ENCODE measurements at places on chromosomes 4 and X.

DNA sequence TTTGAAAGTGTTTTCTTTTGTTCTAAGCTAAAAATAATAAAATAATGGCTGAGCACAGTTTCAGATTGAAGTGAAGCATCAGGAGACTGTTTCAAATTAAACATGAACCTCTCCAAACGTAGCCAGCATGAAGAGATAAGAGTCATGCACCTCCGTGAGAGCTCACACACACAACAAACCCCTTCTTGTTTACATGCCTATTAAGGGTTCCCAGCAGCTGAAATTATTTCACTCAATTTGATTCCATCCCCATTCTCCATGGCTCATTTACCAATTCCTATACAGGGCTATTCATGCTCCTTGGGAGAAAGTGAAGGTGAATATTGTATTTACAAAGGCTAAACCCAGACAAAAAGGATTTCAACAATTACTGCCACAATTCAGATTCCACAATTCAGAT is 954.1 kb upstream of the INTU start:
- no peaks in the 10 kb centered on the region for H3K36me3 ChIP-seq
- no peaks in the 10 kb centered on the region for H3K27me3 ChIP-seq
- no peak overlapping the region for H3K27ac ChIP-seq
- ATAC-seq = no peak
- H3K4me1 ChIP-seq = no peaks in the 10 kb centered on the region

GRCh38 chr4:39637586-39638353 is 895 bp downstream of the SMIM14 start:
- peak; percentile 56 for ATAC-seq
- peak overlapping the region; percentile 85 for H3K27ac ChIP-seq
- peaks cover 61% of the 10 kb centered on the region for H3K4me1 ChIP-seq
- peak overlapping the region; percentile 99 for H3K4me3 ChIP-seq

- no peak overlapping the region for H3K27ac ChIP-seq
- H3K4me1 ChIP-seq = no peaks in the 10 kb centered on the region
- H3K36me3 ChIP-seq = no peaks in the 10 kb centered on the region
- no peaks in the 10 kb centered on the region for H3K27me3 ChIP-seq
Observed at GRCh38 chr4:78207951-78208350, 150.8 kb downstream of the FRAS1 start.

- peaks cover 6% of the 10 kb centered on the region for H3K27me3 ChIP-seq
- H3K27ac ChIP-seq = no peak overlapping the region
- H3K4me3 ChIP-seq = no peak overlapping the region
- ATAC-seq = no peak
Observed at GRCh38 chrX:43703211-43703791, 47.2 kb downstream of the MAOA start.

DNA sequence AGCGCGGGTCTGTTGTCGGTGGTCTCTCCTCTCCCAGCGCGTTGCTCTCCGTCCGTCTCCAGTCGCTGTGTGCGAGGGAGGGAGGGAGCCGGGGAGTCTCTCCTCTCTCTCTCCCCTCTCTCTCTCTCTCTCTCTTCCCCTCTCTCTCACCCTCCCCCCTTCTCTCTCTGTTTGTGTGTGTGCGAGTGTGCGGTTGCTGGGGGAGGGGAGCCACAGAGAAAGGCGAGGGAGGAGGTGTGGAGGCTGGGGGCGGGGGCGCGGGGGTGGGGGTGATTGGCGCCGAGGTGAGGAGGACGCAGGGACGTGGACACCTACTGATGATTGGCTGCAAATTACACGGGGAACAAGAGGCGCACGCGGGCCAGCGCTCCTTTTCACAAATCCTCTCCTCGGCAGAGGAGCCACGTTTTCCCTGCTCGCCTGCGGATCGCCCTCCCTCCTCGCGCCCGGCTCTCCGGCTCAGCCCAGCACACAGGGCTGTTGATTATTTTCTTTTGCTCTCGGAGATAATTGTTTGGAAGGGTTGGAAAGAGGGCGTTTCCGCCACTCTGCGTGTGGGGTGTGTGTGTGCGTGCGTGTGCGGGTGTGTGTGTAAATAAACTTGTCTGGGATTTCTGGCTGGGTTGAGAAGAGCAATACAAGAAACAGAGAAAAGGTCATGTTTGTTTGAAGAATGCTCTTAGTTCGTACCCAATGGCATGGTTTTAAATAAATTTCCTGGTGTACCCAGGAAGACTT is at the start of gene CXXC4:
Gene CXXC4 (minus strand): TSS at position 73 of the 738 bp plus-strand sequence. CDS start 3,092 bp downstream, outside the sequence.
- H3K27ac ChIP-seq = no peak within 1 kb of the TSS
- peaks cover 53% of the 10 kb centered on the region for H3K27me3 ChIP-seq
- H3K4me1 ChIP-seq = peaks cover 44% of the 10 kb centered on the region
- no peak for ATAC-seq

DNA sequence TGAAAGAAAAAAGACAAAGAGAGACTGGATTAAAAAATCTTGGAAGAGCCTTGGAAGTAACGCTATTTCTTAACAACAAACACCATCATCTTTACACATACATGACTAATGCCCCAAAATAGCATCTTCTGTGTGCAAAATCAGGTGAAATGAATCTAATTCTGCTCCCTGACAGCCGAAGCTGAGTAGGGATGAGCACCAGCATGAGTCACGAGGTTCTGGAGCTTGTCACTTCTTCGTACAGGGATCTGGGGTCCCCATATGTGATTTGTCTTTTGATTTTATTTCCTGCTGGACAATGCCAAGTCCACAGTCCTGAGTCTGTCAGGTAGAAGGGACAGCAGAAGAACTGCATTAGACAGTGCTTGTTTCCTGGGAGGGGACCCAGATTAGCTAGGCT is 55.9 kb downstream of the OSTC start:
- no peak overlapping the region for H3K4me3 ChIP-seq
- no peaks in the 10 kb centered on the region for H3K4me1 ChIP-seq
- H3K27ac ChIP-seq = no peak overlapping the region
- no peak for ATAC-seq
- no peaks in the 10 kb centered on the region for H3K36me3 ChIP-seq

DNA sequence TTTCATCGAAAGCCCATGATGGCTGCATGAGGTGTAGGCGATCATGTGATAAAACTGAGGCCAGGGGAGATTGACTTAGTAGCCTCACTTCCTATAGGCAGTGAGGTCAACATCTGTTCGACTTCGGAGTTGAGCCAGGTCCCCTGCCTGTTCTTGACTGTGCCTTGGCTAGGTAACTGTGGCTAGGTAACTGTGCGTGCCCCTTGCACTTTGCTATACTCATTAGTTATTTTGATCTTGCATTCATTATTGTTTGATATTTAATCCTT is 55.0 kb downstream of the CLDN34 start:
- H3K27ac ChIP-seq = no peak overlapping the region
- no peaks in the 10 kb centered on the region for H3K27me3 ChIP-seq
- H3K36me3 ChIP-seq = peaks cover 5% of the 10 kb centered on the region
- no peak overlapping the region for H3K4me3 ChIP-seq

DNA sequence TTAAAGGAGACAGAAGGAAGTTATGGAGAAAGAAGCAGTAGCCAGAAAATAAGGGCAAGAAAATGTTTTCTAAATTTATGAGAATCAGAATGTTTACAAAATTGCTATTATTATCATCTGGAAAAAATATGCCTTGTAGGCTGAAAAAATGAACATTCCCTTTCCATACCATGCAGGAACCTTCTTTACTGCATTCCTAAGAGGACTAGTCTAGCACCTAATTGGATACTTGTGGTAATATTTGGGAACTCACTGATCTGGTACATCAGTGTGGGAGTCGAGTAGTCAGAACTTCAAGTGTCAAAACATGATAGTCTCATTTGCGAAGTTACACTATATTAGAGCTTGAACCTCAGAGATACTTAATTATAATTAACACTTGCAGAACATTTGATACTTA is 51.9 kb downstream of the TET2 start:
- no peak for ATAC-seq
- H3K36me3 ChIP-seq = peaks cover 30% of the 10 kb centered on the region
- H3K4me3 ChIP-seq = no peak overlapping the region
- H3K27ac ChIP-seq = no peak overlapping the region

DNA sequence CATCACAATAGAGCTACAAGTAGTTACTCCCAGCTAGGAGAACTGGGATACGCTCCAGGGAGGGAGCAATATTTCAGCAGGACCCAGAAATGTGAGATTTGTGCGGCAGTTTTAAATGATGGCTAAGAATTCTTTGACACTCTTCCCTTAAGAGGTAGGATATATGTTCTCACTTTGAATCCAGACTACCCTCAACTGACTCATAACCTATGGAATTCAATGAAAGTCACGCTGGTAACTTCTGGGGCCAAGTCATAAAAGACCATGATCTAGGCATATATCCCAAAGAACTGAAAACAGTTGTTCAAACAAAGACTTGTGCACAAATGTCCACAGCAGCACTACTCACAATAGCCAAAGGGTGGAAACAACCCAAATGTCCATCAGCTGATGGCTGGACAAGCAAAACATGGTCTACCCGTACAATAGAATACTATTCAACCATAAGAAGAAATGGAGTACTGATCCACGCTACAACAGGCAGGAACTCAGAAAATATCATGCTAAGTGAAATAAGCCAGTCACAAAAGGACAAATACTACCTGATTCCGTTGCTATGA is 10.5 kb downstream of the CD99L2 start:
- H3K4me3 ChIP-seq = no peak overlapping the region
- no peaks in the 10 kb centered on the region for H3K4me1 ChIP-seq
- H3K36me3 ChIP-seq = no peaks in the 10 kb centered on the region
- ATAC-seq = no peak
- no peaks in the 10 kb centered on the region for H3K27me3 ChIP-seq

DNA sequence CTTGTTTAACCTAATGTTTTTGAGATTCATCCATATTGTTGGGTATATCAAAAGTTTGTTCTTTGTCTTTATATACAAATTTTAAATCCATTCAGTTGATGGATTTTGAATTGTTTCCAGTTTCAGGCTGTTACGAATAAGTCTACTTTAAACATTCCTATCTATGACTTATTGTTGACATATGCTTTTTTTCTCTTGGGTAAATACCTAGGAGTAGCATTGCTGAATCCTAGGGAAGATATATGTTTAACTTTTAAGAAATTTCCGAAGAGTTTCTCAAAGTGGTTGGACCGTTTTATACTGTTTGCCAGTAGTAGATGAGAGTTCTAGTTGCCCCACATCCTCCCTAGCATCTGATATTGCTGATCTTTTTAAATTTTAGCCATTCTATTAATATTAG is 60.9 kb upstream of the IL13RA1 start:
- ATAC-seq = no peak
- H3K4me1 ChIP-seq = no peaks in the 10 kb centered on the region
- H3K27me3 ChIP-seq = no peaks in the 10 kb centered on the region
- H3K36me3 ChIP-seq = peaks cover 39% of the 10 kb centered on the region

- no peak overlapping the region for H3K4me3 ChIP-seq
- no peak for ATAC-seq
- peaks cover 50% of the 10 kb centered on the region for H3K36me3 ChIP-seq
- H3K27me3 ChIP-seq = no peaks in the 10 kb centered on the region
- H3K4me1 ChIP-seq = peaks cover 7% of the 10 kb centered on the region
Observed at GRCh38 chrX:47179221-47179927, 14.3 kb upstream of the UBA1 start.

DNA sequence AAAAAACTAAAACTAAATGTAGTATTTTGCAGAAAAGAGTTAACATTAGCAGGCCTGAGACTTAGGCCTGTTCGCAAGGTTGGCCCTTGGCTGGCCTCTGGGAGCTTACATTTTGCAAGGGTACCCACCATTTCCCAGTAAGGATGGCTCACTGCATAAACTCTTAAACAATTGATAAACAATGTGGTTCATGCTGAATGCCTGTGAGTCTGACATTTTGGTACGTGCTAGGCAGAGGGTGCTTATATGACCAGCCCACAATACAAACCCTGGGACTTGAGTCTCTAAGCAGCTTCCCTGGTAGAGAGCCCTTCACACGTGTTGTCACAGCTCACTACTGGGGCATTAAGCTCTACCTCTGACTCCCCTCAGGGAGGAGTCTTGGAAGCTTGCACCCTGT is 7.4 kb downstream of the PRPS2 start:
- H3K27me3 ChIP-seq = no peaks in the 10 kb centered on the region
- H3K4me1 ChIP-seq = no peaks in the 10 kb centered on the region
- no peak overlapping the region for H3K27ac ChIP-seq
- H3K36me3 ChIP-seq = peaks cover 24% of the 10 kb centered on the region
- ATAC-seq = no peak

DNA sequence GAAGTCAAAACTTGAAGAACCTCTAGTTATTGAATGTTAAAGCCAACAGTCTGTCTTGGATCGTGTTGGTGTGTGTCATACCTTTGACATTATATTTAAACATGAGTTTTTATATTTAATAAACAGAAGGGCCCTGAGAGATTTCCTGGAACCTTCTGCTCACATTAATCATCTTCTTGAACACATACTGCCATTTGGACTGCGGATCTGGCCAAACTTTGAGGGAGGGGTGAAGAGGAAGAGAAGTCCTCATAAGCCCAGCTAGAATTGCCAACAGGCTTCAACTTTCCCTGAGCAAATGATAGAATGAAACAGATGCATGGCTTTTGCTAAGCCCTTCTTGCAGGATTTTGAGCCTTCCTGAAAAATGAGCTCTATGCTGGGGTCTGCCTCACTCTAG is 27.4 kb downstream of the CCKAR start:
- H3K27me3 ChIP-seq = peaks cover 35% of the 10 kb centered on the region
- peaks cover 6% of the 10 kb centered on the region for H3K4me1 ChIP-seq
- H3K4me3 ChIP-seq = no peak overlapping the region

DNA sequence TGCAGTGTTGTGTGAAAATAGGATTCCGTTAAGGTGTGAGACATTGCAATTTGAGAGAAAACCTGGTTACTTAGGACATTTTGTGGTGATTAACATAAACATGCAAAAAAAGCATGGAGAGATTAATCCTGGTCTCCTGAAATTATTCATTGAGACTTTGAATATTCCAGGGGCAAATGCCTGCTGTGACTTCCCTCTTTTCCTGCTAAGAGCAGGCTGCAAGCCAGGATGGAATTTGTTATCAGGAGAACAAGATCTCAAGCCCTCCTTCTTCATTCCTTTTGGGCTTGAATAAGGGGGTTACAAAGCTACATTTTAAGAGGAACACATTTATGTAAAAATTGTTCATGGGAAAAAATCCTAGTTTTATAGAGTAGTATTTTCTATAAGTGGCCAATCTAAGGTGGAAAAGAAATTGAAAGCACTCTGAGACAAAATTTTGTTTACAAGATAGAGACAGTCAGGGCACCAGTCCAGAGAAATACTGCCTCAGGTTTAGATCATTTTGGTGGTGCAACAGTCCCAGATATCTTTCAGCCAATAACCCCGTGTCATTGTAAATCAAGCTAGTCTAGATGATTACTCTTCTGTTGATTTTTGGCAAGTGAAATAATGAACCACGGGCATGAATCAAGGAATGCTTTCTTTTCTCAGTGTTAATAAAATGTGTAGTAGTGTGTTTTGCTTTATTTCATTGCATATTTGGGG is 1528.3 kb upstream of the AGA start:
- no peak overlapping the region for H3K4me3 ChIP-seq
- H3K27me3 ChIP-seq = no peaks in the 10 kb centered on the region

- H3K27me3 ChIP-seq = no peaks in the 10 kb centered on the region
- no peaks in the 10 kb centered on the region for H3K36me3 ChIP-seq
- no peak overlapping the region for H3K4me3 ChIP-seq
Observed at GRCh38 chr4:101667348-101667747, 123.2 kb upstream of the BANK1 start.

GRCh38 chr4:169124661-169125060 is 114.6 kb upstream of the CBR4 start:
- ATAC-seq = no peak
- H3K27me3 ChIP-seq = no peaks in the 10 kb centered on the region
- no peaks in the 10 kb centered on the region for H3K4me1 ChIP-seq
- no peak overlapping the region for H3K4me3 ChIP-seq
- H3K27ac ChIP-seq = no peak overlapping the region

All from stimulated activated memory B cell treated with anti-CD40 and anti-IgM and Interleukin-4, amounts not matched to agents 10 μg/mL and 1 μg/mL and 100 μg/mL, for 72 hours (primary cell).